Stimulated activated CD4-positive, alpha-beta T cell treated with anti-CD3 and anti-CD28 coated beads, Interleukin-4, amount 100 ng/mL, for 4 hours (primary cell): ENCODE measurements at places on chromosomes 12 and 14.

DNA sequence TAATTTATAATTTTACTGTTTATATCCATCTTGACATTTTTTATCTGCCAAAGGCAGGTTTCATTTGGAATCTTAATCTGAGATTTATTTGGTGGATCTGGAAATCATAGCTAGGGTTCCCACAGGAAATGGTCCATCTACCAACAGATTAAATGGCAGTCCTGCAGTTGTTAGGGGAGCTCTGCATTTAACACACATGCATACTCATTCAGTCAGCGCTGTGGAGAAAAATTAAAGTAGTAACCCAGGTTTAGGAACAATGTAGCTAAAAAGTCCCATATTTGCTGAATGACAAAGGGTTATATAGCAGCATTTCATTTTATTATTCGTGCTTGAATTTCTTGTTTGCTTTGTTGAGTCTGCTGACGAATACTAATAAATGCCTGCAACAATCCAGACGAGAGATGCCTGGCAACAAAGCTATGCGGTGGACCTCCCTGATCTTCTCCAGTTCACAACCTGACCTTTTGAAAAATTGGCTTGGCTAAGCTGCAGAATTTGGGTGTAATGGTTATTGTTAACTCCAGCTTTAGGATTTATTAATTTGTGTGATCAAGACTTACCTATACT lies 59.8 kb downstream of the MIPOL1 start:
- no peak for DNase-seq

DNA sequence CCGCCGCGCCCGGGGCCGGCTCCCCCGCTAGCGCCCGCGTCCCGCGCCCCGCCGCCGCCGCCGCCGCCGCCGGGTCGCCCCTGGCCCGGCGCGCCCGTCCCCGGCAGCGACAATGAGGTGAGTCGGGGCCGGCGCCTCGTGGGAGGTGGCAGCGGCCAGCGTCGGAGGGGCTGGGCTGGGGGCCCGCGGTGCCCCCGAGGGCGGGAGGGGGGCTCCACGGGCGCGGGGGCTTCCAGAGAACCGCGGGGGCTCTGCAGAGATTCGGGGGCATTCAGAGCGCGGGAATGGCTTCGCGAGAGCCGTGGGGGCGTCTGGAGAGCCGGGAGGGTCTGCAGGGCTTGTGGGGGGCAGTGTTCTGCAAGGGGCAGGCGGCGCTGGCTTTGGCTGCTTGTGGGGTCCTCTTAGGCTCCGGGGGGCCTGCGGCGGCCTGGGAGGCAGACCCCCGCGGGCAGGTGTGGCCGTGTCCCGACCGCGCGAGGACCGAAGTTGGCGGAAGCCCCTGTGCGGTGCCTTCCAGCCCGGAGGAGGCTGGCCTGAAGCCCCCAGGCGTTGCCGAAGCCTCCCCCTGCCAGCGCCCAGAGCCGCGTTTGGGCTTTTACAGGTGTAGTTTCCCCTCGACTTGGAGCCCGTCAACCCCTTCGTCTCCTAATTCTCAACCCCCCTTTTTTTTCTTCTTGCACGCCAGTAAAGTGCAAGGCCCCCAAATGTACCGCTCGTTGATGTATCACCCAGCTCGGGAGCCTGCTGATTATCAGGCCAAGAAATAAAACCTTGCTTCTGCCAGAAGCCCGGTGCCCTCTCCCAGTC lies 93.1 kb upstream of the EVL start:
- DNase-seq: peak; percentile 8

DNA sequence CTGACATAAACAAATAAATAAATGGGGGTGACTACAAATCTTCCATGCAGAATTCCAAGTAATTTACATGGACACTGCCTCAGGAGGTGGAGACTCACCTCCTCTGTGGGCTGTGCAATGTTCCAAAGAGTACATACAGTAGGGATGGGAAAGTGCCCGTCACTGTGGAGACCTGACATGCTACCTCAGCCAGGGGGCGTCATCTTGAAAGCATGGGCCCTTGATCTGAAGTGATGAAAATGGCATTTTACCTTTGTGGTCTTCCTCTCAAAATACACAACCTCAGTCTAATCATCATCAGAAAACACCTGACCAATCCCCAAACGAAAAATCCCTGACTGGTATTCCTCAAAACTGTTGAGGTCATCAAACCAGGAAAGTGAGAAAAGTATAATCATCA lies 48.4 kb downstream of the ANAPC7 start:
- DNase-seq: no peak

GRCh38 chr12:45483571-45483970 lies 245.9 kb upstream of the ARID2 start:
- DNase-seq: no peak

DNA sequence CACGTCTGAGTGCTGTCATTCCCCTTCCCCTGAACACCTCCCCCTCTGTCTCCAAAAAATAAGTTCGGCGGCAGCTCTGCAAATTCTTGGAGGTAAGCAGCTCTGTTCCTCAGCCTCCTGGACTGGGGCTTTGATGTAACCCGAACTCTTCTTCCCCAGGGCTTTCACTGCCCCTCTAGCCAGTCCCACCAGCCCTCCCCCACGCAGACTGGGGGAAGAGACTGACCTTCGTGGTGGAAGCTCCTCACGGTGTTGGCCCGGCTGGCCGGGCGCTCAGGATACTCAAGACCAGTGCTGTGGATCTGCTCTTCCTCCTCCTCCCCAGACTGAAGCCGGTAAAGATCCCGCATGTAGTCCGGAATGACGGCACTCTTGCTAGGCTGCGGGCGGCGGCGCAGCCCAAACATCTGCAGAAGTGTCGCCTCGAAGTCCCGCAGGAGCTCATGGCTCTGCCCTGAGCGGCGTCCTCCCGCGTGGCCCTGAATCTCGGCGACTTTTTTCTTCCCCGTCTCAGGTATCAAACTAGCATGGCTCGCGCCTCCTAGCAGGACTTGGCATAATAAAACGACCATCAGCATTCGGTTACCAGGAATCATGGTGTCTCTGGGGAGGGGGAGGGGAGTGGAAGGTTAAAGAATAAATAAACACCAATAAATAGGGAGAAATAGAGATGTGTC lies 4.9 kb downstream of the BMP4 start:
- no peak for DNase-seq

DNA sequence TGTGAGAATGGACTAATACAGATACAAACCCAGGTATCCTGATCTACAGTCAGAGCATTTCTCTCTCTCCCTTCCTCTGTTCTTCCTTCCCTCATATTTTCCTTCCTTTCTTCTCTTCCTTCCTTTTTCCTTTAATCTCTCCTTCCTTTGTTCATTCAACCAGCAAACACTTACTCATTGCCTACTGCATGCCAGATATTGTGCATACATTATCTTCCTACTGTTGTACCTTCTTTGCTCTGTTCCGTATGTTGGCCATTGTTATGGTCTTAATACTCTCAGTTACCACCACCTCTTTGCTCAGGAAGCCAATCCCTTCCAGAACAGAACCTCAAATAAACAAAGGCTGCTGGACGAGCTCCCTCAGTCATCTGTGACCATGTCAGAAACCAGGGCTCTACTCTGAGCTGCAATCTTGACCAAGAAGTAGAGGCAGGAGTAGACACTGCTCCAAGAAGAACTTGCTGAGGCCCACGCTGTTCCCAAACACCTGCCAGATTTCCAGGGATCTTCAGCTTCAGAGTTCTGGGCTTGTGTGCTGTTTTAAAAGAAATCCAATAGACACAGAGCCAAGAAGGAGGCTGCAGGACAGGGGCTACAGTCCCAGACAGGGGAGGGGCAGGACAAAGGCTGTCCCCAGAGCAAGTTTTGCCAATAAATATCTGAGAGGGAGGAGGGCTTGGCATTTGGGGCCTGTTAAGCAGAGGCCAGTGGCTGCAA lies 526.7 kb upstream of the TBX3 start:
- DNase-seq: no peak

DNA sequence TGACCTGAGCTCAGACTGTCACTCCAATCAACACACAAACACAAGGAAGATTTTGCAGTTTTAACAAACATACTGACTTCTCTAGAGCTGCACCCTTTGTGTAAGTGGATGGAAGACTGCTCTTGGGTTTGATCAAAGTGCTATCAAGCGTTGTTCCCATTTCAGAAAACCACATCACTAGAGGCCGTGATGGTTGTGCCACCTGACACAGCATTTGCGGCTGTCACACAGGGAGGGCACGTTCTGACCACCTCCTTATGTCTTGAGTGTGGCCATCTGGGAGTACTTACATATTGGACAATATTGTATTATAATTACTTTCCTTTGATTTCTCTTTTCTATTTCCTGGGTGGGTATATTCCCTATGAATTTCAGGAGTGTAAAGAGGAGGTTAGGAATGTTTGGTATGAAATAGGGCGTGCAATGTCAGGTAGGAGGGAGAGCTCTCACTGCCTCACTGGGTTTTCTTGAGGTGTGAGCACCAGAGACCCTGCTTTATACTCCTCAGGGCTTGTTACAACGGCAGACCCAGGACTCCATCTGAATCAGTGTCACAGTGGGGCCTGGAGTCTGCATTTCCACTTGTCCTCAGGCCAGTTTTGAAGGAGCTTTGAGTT lies 74.3 kb downstream of the SYNE3 start:
- no peak for DNase-seq

GRCh38 chr12:13052421-13052820 lies 8.2 kb downstream of the FAM234B start:
- DNase-seq: no peak

GRCh38 chr14:59705245-59705644 lies 128.6 kb upstream of the CCDC175 start:
- no peak for DNase-seq

- no peak for DNase-seq
Observed at GRCh38 chr14:60101786-60102185, 10.1 kb downstream of the PCNX4 start.

DNA sequence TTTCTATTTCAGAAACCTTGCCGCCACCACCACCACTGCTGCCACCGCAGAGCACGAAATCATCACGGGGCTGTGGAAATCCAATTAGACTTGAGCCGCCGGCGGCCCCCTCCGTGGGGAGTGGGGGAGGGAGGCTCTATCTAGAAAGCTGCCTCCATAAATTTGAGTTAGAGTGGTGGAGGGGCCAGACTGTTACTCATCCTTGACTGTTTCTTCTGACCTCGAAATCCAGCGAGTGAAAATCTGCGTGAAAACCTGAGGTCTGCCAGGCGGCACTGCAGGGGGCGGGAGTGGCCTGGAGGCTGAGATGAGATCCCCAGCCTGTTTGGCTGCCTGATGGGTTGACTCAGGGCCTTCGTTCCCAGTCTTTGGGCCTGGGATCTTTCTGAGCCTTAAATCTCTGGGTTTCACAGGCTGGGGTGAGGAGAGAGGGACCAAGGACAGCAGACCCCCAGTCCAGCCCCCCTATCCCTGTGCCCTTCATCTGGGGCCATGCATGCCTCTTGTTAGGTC lies 29.9 kb downstream of the TSPAN9 start:
- DNase-seq: no peak

DNA sequence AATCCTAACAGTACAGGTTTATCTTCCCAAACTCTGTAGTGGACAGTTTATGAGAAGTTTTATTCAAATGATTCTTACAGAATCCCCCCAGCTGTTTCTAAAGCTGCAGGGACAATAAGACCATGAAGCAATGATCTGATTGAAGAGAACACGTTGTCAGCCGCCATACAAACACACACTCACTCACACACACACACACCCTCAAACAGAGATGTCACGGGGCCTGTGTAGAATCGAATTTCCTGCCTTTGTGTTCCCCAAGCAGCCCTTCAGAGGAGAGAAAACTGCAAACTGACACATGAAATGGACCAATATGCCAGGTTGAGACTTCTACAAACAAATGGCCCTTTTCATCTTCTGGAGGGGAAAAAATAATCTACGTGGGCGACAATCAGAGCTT lies 80.5 kb upstream of the TBX3 start:
- DNase-seq: no peak

DNA sequence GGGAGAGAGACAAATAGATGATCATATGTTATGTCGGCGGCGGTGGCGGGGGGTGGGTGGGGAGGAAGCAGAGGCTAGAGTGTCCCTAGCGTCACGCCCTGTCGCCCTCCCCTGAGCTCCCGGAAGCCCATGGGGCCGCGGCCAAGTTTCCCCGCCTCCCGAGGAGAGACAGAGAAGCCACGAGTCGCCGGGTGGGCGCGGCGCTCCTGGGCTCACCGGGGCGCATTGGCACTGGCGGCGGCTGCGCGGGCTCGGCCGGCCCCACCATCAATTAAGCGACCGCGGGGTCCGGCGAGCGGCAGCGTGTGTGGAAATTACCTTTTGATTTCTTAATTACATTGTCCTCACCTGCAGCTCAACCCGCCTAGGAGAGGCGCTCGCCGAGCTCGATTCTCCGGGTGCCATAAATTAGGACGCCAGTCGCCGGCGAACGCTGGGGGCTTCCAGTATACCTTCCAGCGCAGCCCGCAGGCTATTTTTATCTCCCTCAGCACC lies 119.9 kb upstream of the LHX5 start:
- DNase-seq: no peak

- no peak for DNase-seq
Observed at GRCh38 chr14:55120571-55121495, 8.2 kb upstream of the LGALS3 start.

DNA sequence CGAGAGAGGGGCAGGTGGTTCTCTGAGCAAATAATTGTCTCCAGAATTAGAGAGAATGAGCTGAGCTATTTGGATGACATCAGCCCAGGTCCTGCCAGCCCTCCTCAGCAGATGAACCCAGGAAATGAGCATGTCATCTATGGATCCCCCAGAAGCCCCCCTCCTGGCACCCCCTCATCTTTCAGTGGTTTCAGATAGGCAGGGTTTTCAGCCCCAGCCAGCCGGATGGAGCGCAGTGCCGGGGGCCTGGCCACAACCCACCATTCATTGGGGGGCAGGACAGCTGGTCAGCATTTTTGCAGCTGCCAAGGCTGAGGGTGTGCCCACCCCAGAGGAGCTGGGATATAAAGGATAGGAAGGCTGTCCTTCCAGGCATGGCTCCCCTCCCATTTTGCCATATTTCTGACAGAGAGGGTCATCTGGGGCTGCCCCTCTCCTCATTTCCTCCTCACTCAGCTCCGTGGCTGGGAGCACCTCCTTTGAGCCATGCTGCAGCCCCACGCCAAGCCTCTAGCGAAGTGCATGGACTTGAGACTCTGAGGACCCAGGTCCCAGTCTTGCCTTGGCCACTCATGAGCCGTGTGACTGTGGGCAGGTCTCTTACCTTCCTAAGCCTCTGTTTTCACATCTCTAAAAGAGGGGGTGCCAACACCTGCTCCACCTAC lies 6.0 kb upstream of the KRT71 start:
- no peak for DNase-seq

- no peak for DNase-seq
Observed at GRCh38 chr12:79300199-79300568, 390.6 kb downstream of the PAWR start.

DNA sequence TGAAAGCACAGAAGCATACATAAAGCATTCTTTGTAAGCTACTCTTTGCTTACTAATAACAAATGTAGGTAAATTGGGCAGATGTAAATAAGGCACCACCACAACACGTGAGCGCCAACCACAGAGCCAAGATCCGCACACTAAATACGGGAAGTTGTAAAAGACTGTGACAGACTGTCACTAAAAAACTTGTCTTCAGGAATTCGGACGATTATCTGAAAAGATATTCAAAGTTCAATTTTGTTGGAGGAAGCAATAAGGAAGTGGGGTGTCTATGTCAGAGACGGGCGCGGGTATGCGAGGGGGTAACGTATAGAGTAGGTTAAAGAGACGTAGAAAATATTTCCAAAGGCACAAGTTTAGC lies 1.5 kb upstream of the HSP90B1 start:
- DNase-seq: peak; percentile 35
